T-cell (primary cell): ENCODE measurements at places on chromosomes 16 and 17. TPM values are rescaled to one million over a fixed set of nuclear protein-coding genes. Genes with fewer than 3 reads are reported as not detected.

Gene SAMD14
- total RNA-seq, result 0.70 TPM

Gene CX3CL1
- not detected for total RNA-seq

Gene CTRB2
- total RNA-seq, result 14.4 TPM

Gene AGRP
- total RNA-seq, result not detected

DNA sequence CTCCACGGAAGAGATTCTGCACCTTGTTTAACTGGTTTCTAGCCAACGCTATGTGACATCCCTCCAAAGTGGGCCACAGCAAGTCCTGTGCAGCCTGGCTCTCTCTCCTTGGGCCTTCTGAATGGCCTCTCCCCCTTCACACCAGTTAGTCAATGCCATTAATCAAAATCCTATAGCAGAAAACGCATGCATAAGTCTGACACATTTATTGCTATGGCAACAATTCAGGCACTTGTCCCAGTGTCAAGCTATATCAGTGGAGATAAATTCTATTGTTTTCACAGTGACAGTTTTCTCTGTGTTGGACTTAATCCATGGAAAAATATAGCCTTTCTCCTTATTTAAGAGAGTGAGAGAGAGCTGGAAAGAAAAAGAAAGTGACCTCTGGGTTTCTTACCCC lies 87.2 kb upstream of the TOX3 start:
- no peak overlapping the region for H3K4me3 ChIP-seq
- H3K27me3 ChIP-seq, result no peaks in the 10 kb centered on the region
- DNase-seq, result no peak
- H3K4me1 ChIP-seq, result no peaks in the 10 kb centered on the region

- H3K27ac ChIP-seq, result no peak overlapping the region
- DNase-seq, result no peak
- H3K4me3 ChIP-seq, result no peak overlapping the region
Observed at GRCh38 chr17:56577190-56577842, 16.2 kb upstream of the NOG start.

DNA sequence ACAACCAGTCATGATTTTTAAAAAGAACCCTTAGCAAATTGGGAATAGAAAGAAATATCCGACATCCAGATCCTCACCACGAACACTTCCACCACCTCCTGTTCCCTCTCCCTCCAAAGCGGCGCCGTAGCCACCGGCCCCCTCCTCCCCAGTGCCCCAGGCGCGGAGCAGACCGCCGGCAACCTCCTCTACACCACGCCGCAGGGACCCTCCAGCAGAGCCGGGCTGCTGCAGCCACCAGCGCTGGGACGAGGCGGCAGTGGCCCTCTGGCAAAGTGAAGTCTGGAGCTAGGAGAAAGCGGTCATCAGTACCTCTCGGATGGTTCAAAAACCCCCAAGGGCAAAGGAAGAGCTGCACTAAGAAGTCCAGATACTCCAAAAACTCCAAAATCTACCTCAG lies 41.4 kb upstream of the SLFN13 start:
- H3K4me1 ChIP-seq, result peaks cover 32% of the 10 kb centered on the region
- no peak overlapping the region for H3K27ac ChIP-seq
- H3K27me3 ChIP-seq, result no peaks in the 10 kb centered on the region
- H3K36me3 ChIP-seq, result peaks cover 34% of the 10 kb centered on the region
- H3K4me3 ChIP-seq, result no peak overlapping the region
- DNase-seq, result no peak

GRCh38 chr17:2903193-2903974 lies 107.1 kb downstream of the RAP1GAP2 start:
- no peaks in the 10 kb centered on the region for H3K4me1 ChIP-seq
- DNase-seq, result no peak
- no peak overlapping the region for H3K4me3 ChIP-seq
- H3K27ac ChIP-seq, result no peak overlapping the region

- H3K27ac ChIP-seq, result no peak overlapping the region
- DNase-seq, result no peak
- H3K4me3 ChIP-seq, result no peak overlapping the region
Observed at GRCh38 chr16:51152691-51153576, 1.9 kb upstream of the SALL1 start.

DNA sequence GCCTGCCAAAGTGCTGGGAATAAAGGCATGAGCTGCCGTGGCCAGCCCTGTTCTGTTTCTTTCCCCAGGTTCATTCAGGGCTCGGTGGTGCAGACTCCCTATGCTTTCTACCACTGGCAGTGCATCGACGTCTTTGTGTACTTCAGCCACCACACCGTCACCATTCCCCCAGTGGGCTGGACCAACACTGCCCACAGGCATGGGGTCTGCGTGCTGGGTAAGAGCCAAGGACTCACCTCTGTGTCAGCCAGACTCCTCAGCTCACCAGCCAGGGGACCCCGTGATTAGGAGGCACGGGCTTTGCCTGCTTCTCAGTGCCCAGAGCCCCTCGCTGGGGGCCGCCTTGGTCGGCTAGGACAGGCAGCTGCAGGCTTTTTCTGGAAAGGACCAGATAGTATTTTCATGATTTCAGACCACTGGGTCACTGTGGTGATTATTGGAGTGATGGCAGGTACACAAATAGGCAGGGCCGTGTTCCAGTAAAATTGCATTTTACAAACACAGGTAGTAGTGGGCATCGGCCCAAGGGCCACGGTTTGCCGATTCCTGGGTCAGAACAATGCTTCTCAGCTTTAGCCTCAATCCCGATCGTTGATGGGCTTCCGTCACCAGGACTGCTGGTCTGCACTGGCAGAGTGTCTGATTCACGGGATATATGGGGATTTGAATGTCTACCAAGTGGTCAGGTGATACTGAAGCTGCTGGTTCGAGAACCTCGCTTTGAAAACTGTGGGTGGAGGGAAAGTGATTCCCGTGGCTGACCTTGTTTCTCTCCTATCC lies 5.0 kb downstream of the ENGASE start:
- H3K27me3 ChIP-seq, result no peaks in the 10 kb centered on the region
- no peak overlapping the region for H3K4me3 ChIP-seq
- no peak for DNase-seq
- peaks cover 52% of the 10 kb centered on the region for H3K36me3 ChIP-seq
- peaks cover 12% of the 10 kb centered on the region for H3K4me1 ChIP-seq

- no peak overlapping the region for H3K4me3 ChIP-seq
- peak overlapping the region; percentile 65 for H3K27ac ChIP-seq
- DNase-seq, result no peak
- H3K36me3 ChIP-seq, result peaks cover 55% of the 10 kb centered on the region
- H3K4me1 ChIP-seq, result peaks cover 100% of the 10 kb centered on the region
- H3K27me3 ChIP-seq, result no peaks in the 10 kb centered on the region
Observed at GRCh38 chr17:77474292-77474988, 333.7 kb downstream of the SEC14L1 start.
